Stromal cell of bone marrow (primary cell): ENCODE measurements at places on chromosomes 3 and 15.

DNA sequence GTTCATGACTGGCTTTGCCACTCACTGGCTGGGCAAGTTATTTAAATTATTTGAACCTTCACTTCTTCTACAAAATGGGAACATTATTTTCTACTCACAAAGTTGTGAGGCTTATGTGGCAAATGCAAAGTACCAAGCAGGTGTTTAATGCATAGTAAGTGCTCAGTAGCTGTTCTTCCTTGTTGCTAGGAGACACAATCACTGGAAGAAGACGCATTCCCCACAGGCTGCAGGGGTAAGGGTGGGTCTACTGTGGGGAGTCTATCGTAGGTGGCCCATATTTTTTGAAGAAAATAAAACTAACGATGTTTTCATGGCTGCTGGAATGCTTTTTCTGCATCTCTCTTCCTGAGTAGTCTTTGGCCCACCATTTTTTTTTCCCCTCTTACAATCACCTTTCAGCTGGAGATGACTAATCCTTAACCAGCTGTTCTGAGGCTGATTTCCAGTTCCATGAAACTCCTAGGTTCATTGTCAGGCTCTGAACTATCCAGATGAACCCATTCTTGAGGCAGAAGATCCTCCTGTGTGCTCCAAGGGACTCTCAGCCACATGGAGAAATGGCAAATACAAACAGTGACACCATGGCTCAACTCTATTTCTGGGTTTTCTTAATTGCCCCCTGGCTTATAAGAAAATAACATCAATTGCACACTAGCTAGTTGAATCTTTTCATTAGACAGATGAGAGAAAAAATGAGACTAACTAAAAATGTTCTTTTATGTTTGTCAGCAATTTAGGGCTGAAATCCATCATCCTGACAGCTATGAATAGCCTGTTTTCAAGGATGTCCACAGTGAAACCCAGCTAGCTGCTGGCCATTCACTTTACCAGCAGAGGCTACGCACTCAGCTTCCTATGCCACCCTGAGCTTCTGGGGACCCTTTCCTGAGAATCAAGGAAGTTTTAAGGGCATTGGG, 108.3 kb upstream of the ETV5 start:
- no peak for DNase-seq

- no peak for DNase-seq
These were observed 7.2 kb downstream of the PBRM1 start for GRCh38 chr3:52678265-52679198.

- no peak for DNase-seq
These were observed 36.8 kb upstream of the FRMD5 start for GRCh38 chr15:44231842-44232241.

- no peak for DNase-seq
These were observed 5.1 kb upstream of the IQSEC1 start for GRCh38 chr3:13078163-13078905.

DNA sequence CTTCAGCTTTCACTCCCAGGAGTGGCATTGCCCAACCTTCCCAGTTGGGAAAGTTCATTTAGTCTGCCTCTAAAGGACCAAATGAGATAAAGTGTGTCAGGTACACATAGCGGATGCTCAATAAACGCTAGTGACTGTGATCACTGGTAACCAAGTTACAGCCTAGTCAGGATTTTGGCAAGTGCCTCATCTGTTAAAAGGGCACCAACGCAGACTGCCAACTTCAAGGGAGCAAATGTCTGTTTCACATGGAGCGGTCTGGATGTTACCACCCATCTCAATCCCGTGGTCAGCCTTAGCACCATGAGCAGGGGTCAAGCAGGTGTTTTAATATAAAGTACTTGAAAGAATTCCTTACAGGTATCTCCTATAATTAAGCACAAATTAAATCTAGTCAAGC, 22.7 kb downstream of the SLCO3A1 start:
- no peak for DNase-seq

- DNase-seq: no peak
These were observed 235.9 kb upstream of the CTDSPL start for GRCh38 chr3:37625690-37626360.

- DNase-seq: no peak
These were observed at the start of gene RYR3 for GRCh38 chr15:33310481-33311311. Gene RYR3 (plus strand): TSS chr15:33310967. CDS start chr15:33311046, 79 bp downstream.

GRCh38 chr3:78659386-78659987, 1108.3 kb downstream of the ROBO1 start:
- peak; percentile 13 for DNase-seq

DNA sequence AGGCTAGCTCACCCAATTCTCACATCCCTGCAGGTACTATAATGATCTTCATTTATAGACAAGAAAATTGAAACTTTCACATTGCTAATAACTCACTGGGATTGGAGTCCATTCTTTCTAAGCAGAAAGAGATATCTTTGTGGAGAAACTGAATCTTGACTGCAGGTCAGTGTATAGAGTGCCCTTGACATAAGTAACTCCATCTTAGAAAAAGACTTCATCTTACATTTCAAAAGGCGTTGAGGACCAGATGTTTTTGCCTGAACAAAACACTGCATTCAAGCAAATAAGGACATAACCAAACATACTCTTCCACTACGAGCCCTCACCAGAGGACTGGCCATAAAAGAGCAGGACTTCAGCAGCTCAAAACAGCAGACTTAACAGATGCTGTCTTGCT, 6.8 kb upstream of the CCR3 start:
- no peak for DNase-seq

DNA sequence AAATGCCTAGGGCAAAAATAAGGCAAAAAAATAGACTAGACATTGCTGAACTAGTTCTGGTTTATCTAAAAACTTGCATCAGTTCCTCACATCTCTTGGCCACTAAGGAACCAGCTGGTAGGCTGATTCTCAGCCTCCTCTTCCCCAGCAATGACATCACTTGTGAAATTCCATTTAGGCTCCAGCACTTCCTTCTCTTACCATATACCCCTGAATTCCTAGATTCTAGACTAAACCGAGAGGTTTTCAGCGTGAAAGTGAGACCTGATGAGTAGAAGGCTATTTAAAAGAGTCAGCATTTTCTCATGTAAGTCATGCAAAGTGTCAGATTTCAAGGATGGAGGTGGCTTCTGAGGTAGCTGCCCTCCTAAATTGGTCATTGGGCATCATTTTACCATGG, 247.1 kb upstream of the CDIN1 start:
- no peak for DNase-seq

- no peak for DNase-seq
These were observed 216.7 kb downstream of the CDIN1 start for GRCh38 chr15:36796161-36796560.

DNA sequence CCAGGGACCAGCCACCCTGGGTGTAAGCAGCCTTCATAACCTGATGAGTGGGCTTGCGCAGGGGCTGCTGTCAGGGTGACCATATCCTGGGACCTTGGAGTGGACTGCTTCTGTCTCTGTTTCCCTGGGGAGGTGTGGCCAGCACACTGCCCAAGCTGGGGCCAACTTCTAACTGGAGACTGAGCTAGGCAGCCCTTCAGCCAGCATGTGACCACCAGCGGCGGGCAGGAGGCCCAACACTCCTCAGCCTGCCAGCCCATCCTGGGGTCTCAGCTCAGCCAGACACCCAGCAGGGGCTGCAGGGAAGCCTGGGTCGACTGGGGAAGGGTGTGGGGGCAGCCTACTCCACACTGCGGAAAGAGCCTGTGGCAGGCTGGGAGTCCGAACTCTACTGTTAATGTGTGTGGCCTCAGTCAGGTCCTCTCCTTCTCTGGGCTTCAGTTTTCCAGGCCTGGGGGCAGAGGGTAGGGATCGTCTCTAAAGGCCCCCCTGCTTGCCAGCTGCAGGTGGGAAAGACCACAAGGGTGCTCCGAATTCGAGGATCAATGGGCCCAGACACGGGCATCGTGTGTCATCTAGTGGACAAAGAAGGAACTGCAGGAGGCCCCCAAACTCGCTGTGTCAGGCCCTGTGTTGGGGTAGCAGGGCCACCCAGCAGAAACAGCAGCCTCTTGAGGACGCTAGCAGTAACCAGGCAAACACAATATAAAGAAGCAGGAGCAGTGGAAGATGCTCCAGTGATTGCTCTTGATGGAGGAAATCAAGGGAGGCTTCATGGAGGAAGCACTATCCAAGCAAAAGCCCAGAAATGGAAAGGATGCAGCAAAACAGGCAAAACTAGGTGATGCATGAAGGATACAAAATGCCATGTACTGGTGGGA, 2.0 kb upstream of the SEMA3G start:
- peak; percentile 21 for DNase-seq

DNA sequence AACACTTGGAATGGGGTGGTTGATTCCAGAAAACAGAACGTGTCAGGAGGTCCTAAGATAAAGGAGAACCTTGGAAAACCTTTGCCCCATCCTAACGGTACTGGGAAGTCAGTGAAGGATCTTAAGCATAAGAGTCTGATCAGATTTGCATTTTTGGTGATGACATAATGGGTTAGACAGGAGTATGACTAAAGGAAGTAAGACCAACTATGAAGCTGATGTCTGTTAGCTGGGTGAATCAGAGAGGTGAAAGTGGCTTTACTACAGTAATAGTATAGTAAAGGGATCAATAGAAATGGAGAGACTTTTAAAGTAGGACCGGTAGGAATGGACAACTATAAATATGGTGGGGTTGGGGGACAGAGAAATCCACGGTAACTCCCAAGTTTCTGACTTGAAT, 12.6 kb downstream of the GTF2A2 start:
- DNase-seq: no peak

DNA sequence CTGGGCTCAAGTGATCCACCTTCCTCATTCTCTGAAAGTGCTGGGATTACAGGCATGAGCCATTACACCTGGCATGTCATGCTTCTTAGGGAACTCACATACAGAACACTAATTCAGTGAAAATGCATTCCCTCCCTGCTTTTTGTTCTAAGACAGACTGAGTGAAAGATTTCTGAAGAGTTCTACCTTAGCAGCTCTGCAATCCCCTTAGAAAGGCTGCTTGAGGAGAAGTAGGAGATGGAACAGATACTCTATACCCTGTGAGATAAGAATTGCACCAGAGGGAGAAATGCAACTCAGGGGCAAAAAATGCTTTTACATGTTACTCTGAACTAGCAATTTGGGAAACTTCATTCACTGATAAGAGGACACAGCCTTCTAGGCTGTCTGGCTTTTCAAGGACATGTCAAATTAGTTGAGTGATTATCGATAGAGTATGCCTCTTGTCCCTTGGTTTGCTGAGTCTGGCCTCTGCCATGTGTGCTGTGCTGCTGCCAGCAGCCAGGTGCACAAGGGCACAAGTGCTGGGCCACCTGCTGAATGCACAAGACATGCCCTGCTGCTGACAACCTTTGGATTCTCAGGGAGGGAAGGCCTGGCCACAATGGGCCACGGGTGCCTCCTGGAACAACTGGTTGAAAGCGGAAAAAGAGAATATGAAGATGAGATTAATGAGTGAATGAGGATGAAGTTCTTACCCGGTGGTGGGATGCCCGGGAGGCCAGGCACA, 17.8 kb downstream of the UQCC5 start:
- no peak for DNase-seq

DNA sequence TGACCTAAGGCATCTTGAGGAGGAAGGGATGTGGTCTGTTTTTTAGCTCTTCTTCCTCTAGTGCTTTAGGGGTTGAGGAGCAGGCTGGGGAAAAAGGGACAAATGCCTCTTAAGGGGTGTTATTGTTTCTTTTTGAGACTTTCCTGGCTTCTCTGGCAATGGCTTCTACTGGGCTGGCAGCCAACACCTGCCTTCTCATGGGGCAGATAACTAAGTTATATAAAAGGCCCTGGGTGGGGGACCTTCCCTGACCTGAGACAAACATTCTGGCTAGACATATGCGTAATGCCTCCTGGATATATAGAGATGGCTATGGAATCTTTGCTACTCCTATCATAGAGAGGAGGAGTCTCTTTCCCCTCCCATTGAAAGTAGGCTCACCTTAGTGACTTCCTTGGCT, 179.2 kb upstream of the PROK2 start:
- DNase-seq: no peak
